Stimulated activated CD4-positive, alpha-beta T cell treated with anti-CD3 and anti-CD28 coated beads, Interleukin-12 subunit alpha, Interleukin-12 subunit beta, amount 100 ng/mL, for 24 hours (primary cell): ENCODE measurements at places on chromosomes 1 and 21.

DNA sequence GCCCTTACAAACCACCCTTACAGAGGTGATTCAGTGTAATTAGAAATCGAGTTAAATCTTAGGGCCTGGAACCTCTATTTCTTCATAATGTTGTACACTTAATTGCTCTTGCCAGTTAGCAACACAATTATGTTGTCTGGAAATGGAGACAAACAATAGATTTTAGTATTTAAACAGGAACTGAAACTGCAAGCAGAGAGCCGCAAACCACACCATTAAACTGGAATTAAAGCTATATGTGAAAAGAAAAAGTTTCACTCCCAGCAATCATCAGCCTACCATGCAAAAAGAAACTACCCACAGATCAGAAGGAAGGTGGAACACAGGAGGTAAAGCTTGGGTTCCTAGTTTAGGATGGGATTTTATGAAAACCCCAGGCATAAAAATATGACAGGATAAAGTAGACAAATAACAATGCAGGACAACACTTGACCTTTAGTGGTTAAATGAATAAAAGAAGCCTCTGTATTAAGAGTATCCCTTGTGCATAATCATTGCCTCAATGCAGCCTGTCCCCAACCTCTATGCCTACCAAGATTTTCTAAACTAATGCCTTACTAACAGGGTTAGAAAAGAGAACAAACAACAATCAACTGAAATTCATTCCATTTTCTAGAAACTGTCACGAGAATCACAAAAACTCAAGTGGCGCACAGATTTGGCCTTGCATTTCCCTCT lies 304.3 kb upstream of the ESRRG start:
- no peak for DNase-seq

DNA sequence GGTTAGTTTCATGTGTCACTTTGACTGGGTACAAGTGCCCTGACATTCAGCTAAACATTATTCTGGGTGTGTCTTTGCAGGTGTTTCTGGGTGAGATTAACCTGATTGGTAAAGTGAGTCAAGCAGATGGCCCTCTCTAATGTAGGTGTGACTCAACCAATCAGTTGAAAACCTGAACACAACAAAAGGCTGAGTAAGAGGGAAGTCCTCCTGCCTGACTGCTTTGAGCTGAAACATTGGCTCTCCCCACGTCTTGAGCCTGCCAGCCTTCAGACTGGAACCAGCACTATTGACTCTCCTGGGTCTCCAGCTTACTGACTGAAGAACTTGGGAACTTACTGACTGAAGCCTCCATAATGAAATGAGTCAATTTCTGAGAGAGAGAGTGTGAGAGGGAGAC lies 70.0 kb upstream of the C21orf91 start:
- DNase-seq: no peak

DNA sequence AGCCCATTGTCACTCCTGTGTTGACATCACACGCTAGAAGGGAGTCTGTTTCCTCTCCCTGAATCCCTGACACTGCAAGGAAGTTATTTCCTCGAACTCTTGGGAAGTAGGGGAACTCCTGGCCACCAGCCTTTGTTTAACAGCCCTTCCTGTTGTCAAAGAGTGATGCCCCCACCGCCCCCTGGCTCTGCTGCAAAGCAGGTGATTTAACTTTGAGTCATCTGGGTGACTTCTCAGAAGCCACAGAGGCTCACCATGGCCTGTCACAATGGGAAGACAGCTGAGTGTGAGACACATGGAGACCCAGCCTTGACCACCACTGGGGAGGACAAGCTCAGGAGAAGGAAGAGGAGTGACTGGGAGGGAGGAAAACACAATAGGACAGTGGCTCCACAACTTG lies 182.8 kb downstream of the PSMG1 start:
- no peak for DNase-seq

DNA sequence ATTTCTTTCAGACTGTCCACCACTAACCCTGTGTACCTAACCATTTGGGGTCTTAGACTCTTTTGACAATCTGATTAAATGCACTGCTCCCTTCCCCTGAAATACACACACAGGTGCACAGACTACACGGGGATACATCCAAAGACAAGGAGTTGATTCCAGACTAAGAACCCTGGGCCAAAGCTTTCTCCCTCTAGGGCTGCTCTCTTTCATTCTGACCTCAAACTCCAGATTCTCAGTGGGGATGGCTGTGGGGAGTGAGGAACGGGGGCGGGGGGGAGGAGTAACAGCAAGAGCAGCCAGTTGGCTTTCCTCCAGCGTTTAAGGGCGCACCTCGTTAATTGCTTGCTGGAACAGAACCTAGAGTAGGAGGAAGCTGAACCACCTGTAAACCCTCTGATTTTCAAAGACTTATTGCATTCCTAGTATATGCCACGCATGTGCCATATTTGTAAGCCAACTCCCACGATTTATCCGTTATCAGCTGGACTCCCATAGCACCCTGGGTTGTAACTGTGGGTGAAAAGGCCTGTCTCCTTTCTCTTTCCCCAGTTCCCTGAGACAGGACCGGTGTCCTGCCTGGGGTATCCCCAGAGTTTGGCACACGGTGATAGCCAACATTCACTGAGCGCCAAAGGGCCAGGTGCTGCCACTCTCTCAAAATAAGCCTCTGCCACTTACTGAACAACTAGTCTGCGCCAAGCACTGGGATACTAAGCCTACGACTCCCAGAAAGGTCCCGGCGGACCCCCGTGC lies 920 bp downstream of the MTHFR start:
- DNase-seq: peak; percentile 19

- DNase-seq: peak; percentile 32
Measured at GRCh38 chr1:66247415-66248208, 286.3 kb upstream of the SGIP1 start.

DNA sequence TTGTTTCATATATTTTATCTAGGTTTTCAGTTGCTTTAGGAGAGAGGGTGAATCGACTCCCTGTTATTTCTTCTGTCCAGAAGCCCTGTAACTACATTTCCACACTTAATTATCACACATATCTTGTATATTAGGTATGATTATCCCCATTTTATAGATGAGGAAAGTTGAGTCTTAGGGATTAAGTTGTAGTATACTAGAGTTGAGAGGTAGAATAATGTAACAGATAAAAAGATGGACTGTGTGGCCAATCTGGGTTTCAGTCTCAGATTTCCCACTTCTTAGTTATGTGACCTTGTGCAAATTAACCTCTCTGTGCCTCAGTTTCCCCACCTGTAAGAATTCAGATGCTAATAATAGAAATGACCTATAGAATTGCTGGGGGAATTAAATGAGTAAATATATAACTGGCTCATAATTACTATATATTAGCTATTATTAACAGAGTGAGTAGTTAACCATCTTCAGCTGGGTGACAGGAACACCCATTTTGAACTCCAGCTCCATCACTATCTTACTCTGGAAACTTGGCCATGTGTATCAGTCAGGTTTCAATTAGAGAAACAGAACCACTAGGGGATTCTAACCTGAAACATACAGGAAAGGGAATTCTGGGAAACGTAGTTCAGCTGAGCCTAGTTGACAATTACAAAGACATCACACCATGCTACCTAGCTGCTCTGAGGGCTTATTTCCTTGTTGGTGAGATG lies 20.4 kb upstream of the FOXO6 start:
- DNase-seq: no peak

DNA sequence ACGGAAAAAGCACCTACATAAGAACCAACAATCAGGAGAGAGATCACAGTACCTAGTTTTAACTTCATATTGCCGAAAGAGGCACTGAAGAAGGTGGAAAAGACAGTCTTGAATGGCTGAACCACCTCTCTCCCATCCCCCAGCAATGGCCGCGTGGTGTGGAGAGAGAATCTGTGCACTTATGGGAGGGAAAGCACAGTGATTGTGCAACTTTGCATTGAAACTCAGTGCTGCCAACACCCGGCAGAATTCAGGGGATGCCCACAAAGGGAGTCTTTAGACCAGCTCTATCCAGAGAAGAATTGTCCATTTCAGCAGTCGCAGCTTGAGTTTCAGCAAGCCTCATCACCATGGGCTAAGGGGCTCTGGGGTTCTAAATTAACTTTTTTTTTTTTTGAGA lies 186.3 kb upstream of the USP25 start:
- DNase-seq: no peak

- DNase-seq: no peak
Measured at GRCh38 chr1:17744666-17745478, 10.3 kb upstream of the ACTL8 start.

- no peak for DNase-seq
Measured at GRCh38 chr1:57857809-57858208, 433.9 kb upstream of the DAB1 start.

DNA sequence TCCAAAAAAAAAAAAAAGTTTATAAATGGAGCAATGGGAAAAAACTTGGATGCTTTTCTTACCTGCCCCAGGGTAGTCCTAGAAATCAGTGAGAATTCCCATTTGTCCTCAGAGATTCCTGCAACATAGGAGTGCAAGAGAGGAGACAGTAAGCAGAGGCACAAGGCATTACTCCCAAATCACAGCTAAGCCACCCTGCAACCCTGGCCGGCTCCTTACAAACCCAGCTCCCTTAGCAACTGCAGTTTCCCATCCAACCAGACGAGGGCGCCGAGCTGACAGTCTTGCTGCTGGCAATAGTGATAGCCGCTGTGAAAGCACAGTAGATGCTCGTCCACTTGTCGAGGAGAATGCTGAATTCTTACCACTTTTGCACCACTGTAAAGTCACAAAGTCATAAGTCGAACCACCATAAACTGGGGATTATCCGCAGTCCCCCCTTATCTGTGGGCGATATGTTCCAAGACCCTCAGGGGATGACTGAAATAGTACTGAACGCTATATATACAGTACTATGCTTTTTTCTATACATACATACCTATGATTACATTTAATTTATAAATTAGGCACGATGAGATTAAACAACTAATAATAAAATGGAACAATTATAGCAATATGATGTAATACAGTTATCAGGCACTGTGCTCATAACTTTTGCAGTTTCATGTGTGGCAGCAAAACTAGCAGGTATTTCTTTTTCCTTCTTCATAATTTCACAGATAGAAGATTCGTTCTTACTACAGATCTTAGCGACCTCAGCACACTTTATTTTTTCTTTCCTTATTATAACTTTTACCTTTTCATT lies 6.0 kb upstream of the PITHD1 start:
- peak; percentile 67 for DNase-seq
